D341Med (cell line): ENCODE measurements at places on chromosomes 4 and X.
A peak's percentile ranks its signal among the peaks of the same experiment; 100 is the strongest.

- DNase-seq = no peak
Measured at GRCh38 chr4:146398896-146399445, 122.8 kb downstream of the SLC10A7 start.

GRCh38 chr4:62407534-62407933 lies 1207.4 kb downstream of the ADGRL3 start:
- no peak for DNase-seq

- no peak for DNase-seq
Measured at GRCh38 chr4:124740501-124740900, 28.0 kb upstream of the ANKRD50 start.

- no peak for DNase-seq
Measured at GRCh38 chrX:104392350-104392749, 137.6 kb upstream of the ESX1 start.

GRCh38 chrX:19886883-19887531 lies 393 bp downstream of the SH3KBP1 start:
- DNase-seq = peak; percentile 56

DNA sequence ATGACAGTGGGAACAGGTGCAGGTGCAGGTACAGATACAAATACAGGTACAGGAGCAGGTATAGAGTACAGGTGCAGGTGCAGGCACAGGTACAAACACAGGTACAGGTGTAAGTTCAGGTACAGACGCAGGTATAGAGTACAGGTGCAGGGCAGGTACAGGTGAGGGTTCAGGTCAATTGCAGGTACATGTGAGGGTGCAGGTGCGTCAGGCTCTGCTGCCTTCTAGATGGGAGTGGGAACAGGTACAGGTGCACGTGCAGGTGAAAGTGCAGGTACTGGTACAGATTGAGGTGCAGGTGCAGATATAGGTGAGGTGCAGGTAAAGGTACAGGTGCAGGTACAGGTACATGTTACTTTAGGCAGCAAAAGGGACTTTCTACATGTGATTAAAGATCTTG lies 85.7 kb downstream of the CRLF2 start:
- DNase-seq = no peak

- no peak for DNase-seq
Measured at GRCh38 chrX:31836479-31836878, 764.6 kb upstream of the FTHL17 start.

DNA sequence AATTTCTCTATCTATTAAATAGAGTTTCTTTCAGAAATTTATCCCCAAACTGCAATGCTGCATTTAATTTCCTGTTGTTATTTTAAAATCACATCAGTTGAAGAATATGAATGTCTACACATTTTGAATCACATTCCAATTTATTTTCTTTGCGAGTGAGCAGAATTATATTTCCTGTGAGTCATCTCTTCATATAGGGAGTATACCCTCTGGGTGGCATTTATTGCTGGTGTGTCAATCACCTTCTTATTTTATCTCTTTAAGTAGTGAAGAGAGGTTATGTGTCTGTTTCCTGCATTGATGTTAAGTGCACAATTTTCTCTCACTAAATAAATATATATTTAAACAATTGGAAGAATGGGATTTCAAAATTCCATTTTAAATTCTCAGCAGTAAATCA lies 511.0 kb upstream of the ATOH1 start:
- no peak for DNase-seq

DNA sequence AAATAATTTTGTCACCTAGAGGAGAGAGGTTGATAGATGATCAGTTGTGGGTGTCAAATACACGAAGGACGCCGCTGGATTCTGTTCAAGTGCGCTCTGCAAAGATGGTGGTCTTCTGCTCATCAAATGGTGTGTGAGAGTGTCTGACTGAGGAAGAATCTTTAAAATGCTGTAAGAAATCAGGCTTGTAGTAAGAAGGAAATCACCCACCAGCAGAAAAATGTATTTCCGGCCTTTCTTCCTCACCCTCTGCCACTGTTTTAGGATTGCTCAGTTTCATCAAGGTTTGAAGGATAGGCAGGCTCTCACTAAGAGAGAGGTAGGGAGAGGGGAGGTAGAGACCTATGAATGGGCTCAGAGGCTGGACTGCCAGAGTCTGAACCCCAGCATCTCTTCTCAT lies 28.7 kb downstream of the RHOH start:
- no peak for DNase-seq

- no peak for DNase-seq
Measured at GRCh38 chr4:155582971-155583437, 83.6 kb upstream of the GUCY1A1 start.

DNA sequence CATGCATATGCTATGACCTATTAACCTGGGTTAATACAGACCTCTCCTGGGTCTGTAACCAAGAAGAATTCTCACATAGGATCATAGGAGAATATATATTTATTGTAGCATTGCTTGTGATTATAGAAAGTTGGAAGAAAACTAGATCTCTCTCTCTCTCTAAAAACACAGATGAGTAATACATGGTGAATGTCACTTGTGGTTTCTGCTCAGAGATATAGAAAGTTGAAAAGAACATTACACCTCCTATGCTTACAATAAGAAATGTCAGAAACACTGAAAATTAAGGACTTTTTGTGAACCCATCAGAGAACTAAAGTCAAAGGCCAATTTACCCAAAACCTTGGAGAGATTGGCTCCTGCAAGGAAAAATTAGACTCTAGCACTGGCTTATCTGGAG lies 1389.5 kb downstream of the FAM133A start:
- DNase-seq = no peak

GRCh38 chr4:95499291-95499696 lies 49.5 kb downstream of the UNC5C start:
- no peak for DNase-seq

- peak; percentile 44 for DNase-seq
Measured at GRCh38 chr4:118400356-118400755, 47.6 kb upstream of the PRSS12 start.

GRCh38 chr4:32226204-32226603 lies 1506.0 kb downstream of the PCDH7 start:
- no peak for DNase-seq

- DNase-seq = no peak
Measured at GRCh38 chr4:168993714-168994510, 16.1 kb downstream of the CBR4 start.

DNA sequence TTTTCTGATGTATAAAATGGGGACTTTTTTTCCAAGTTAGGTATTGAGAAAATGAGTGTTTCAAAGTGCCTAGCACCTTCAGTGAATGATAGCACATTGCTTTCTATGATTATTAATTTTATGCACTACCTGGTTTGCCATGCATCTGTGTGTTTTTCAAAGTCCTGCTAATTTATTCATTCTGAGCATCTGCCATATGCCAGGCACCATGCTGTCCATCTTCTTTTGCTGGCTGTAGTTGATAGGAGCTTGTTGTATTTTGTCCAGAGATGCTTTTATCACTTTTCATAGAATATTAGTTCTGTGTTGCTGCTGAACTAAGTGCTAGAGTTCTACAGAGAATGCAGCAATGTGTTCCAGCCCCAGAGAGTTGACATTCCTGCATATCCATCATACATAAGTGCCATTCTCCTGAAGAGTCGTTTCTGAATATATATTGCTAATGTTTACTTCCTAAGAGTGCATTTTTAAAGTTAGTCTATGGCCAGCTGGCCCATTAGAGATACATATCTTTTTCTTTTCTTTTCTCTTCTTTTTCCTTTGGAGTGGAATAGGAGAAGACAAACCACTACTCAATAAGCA lies 49.0 kb upstream of the CLNK start:
- DNase-seq = no peak

- no peak for DNase-seq
Measured at GRCh38 chr4:95869961-95870500, 30.1 kb downstream of the PDHA2 start.

DNA sequence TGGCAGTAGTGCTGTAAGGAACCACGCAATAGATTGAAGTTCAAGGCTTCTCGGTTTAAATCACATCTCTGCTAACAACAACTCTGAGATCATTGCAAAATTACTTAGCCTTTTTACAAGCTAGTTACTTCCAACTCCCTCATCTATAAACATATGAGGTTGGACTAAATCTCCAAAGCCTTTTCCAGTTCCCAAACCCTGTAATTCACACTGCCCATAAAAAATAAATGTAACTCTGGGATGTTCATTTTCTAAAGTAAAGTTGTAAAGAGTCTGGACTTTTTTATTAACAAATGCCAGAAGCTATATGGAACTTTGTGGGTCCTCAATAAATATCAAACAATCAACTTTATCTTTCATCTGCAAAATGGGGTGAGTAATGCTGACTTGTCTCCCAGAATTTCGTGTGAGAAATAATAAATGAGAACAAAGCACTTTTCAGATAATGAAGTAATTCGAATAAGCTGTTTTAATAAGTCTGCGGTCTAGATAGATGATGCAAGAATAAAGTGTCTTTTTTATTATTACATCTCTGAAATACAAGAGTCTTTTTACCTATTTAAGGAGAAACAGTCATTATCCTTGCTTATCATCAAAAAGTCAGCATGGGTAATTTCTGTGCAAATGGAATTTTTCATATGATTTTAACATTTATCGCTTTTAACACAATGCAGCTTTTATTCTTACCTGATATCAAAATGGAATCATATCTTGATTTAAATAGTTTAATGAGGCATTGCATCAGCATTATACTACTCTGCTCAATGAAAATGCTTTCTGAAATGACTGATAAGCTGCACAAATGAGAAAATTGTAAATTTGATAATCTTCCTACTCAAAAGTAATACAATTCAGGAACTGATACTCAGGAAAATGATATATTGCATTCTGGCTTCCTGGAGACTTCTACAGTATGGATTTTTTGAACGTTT lies 252.6 kb downstream of the BANK1 start:
- DNase-seq = no peak

DNA sequence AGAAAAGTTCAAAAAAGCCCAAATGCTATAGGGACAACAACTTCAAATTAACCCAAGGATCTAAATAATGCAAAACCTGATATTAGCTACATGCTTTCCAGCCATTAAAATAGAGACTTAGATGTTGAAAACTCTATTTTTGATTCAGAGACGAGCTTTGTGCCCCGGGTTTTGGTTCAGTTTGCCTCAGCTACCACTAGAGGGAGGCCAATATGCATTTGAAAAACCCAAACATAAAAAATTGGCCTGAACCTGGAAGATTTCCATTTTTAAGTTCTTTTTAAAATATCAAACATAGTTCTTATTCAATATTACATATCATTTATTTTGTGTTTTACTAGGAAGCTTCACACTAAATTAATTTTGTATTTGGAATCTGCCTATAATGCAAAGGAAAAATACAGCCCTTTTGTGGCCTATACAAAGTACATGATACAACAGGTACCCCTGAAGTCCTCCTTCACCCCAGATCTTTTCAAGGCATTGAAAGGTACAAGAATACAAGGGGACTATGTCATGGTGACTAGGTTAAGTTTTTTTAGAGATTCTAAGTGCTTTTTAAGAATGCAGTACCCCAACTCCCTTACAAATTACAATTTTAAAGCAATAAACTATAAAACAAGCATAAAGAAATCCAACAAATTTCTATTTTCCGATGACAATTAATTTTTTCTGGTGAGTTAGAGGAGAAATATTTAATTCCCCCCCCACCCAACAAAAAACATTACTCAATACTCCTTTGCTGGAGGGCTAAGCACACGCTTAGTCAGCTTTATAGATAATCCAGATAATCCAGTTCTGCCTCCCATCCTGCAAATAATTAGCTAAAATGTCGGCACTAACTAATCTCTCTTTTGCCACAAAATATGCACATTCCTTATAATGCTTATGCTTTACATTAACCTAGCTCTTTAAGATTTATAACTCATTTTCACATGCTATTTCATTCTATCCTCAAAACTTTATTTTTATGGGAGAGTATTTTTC lies 97.7 kb upstream of the PTPN13 start:
- DNase-seq = peak; percentile 63

GRCh38 chr4:42460043-42460442 lies 62.8 kb downstream of the SHISA3 start:
- no peak for DNase-seq

DNA sequence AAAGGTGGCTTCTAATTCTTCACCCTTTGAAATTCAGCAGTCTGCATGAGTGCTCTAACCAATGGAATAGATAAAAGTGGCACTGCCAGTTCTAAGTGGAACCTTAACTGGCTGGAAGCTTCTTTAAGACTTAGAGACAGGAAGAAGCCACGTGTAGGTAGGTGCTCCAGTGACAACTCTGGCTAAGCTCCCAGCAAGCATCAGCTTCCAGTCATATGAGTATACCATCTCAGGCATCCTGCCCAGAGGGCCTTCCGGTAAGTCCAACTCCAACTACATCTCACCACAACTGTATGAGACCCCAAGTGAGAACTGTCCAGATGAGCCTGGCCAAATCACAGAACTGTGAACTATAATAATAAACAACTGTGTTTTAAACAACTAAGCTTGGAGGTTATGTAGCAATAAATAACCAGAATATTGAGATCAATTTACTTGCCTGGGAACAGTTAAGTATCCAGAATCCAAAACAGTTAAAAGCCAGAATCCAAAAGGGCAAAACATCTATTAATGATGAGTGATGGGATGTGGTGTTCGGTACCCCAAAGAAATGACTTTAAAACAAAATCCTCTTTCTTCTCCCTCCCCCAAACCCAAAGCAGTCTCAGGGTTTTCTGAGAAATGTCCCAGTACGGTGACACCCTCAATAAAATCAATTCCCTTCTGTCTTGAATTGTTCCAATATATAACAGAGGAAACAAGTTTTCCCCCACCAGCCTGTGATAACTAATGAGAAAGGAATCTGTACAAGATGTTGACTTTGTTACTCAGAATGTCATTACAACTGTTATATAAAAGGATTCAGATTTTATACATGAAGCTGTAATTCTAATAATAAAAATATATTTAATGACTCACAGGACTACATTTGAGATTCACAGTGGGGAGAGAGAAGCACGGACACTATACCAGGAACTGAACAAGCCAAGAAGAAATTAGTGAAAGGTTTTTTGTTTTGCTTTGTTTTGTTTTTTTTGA lies 4.2 kb downstream of the TSPAN5 start:
- DNase-seq = no peak

GRCh38 chr4:2933566-2934076 lies 29.6 kb downstream of the NOP14 start:
- DNase-seq = peak; percentile 64

DNA sequence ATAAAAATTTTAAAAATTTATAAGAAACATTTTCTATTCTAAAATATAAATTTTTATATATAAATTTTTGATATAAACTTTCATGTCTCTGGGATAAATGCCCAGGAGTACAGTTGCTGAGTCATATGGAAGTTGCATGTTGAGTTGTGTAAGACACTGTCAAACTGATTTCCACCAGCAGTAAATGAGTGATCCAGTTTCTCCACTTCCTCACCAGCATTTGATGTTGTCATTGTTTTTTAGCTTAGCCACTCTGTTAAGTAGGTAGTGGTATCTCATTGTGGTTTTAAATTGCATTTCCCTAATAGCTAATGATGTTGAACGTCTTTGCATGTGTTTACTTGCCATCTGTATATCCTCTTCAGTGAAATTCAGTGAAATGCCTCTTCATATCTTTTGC lies 66.5 kb downstream of the MAMLD1 start:
- no peak for DNase-seq

DNA sequence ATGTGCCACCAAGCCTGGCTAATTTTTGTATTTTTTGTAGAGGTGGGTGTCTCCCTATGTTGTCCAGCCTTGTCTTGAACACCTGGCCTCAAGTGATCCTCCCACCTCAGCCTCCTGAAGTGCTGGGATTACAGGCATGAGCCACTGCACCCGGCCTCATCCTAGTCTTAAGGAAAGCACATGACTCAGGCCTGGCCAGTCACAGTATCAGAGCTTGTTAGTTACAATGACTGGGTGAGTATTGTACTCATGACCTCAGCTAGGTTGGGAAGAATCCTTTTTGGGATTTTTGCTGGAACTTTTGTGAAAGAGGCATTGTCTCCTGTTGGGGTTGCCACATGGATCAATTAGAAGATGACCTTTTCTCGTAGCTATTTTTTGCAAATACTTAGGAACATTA lies 292.8 kb downstream of the RAPGEF2 start:
- DNase-seq = no peak

- no peak for DNase-seq
Measured at GRCh38 chr4:141463678-141464077, 172.7 kb upstream of the IL15 start.
